Lung microvascular endothelial cell (primary cell): ENCODE measurements at places on chromosomes 7 and 10.

DNA sequence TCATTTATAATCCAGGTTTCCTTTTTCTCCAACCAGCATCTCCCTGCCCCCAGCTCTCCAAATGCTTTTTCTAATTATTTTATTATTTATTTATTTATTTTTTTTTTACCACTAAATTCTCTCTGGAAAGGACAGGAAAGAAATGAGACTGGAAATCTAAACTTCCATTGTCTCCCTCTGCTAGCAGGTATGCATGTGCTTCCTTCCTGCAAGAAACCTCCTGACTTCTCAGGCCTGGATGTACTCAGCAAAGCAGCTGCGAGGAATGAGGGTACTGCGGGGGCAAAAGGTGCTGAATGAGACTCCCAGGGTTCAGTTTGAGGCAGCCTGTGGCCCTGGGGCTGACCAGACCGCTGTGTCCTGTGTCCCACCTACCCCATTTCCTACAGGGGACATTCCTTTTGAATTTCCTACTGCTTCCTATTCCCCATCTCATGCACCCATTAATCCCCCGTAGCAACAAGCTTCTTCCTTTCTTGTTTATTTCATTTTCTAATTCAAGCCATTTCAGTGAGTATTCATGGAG lies 324.6 kb upstream of the IGFBP3 start:
- no peak for DNase-seq

GRCh38 chr7:21113609-21114415 lies 314.1 kb upstream of the SP4 start:
- no peak for DNase-seq

- DNase-seq = no peak
These were observed 710.2 kb upstream of the POM121L12 start for GRCh38 chr7:52325237-52325636.

GRCh38 chr7:135184254-135184841 lies 13.8 kb upstream of the CYREN start:
- DNase-seq = no peak

DNA sequence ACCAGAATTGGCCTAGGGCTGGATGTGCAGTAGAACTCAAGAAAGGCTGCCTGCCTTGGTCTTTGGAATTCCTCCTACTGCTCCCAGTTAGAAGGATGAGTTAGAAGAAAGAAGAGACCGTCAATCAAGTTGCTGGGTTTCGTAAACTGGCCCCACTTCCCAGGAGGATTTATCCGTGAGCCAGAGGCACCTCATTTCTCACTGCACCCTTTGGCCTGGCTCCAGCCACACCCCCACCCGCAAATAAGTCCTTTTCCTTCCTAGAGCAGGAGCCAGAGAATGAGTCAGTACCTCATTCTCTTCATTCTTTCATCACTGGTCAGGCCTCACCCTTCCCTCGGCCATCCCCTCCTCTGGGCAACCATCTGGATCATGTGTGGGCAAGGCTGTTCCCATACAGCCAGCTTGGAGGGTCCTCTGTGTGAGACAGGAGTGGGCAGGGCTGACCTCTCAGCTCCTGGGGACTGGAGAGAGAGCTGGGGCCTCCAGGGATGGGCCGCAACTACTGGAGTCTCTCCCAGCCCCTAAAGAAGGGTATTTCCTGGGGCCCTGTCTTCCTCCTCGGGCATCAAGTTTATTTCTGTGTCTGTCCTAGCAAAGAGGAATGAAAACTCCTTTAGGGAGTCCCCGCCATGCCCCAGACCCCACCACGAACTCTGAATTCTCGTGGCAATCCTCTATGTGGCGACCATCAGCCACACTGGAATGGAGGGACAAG lies 87.2 kb upstream of the DUSP5 start:
- DNase-seq = peak; percentile 92
